HFFc6 (cell line): ENCODE measurements at places on chromosomes 2 and 18. TPM values are rescaled to one million over a fixed set of nuclear protein-coding genes. Genes with fewer than 3 reads are reported as not detected.
A peak's percentile ranks its signal among the peaks of the same experiment; 100 is the strongest.

REG3G gene
- not detected in 3 replicates for total RNA-seq

FNDC4 gene
- 2.9 to 5.5 TPM (median 3.3 TPM) in 3 replicates for total RNA-seq

OXER1 gene
- not detected in 3 replicates for total RNA-seq

C2orf72 gene
- not detected in 3 replicates for total RNA-seq

ZNF638 gene
- 59.6 and 63.0 TPM in 2 replicates for total RNA-seq

PDE1A gene
- 3.4 to 5.6 TPM (median 5.5 TPM) in 3 replicates for total RNA-seq

C1QL2 gene
- total RNA-seq, result not detected in 3 replicates

SEPTIN10 gene
- 102 to 127 TPM (median 104 TPM) in 3 replicates for total RNA-seq

BCL11A gene
- total RNA-seq, result 1.1 to 2.4 TPM (median 1.7 TPM) in 3 replicates

IL36G gene
- total RNA-seq, result not detected in 3 replicates

GAD1 gene
- 0.28 TPM in 1 of 3 replicates, not detected in the others for total RNA-seq

KCNG2 gene
- total RNA-seq, result not detected in 3 replicates

DNA sequence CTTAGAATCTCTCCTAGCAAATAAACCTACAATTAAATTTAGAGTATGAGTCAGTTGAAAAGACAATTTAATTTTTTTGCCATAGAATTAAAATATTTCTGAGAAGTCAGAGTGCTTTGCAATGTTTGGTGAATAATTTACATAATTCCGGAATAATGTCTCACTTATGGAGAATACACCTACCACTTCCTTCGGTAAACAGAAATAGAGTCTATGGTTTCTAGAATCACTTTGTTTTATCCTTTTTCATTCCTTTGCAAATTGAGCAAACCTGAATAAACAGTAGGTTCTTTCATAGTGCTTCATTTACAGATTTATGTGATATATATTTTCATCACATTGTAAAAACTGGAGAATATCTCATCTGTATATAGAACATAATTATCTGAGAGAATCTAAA, 211.7 kb downstream of the PMAIP1 start:
- no peak for DNase-seq

GRCh38 chr18:54173980-54174630, 50.4 kb downstream of the MBD2 start:
- no peak for DNase-seq

DNA sequence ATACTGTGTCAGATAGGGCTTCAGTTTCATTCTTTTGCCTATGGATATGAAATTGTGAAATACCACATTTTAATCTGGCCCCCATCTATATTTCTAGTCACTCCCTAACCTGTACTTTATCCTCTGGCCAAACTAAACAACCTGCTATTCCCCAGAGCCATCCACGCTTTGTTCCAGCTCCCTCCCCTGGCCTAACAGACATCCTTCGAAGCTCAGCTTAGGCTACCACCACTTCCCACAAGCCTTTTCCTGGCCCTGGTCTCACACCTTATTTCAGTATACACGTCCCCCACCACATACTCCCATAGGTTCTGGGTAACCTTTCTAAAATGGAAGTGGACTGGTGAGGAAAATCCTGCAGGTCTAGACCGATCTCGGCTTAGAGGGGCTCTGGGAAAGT, 55.4 kb downstream of the MAP4K3 start:
- DNase-seq, result no peak

DNA sequence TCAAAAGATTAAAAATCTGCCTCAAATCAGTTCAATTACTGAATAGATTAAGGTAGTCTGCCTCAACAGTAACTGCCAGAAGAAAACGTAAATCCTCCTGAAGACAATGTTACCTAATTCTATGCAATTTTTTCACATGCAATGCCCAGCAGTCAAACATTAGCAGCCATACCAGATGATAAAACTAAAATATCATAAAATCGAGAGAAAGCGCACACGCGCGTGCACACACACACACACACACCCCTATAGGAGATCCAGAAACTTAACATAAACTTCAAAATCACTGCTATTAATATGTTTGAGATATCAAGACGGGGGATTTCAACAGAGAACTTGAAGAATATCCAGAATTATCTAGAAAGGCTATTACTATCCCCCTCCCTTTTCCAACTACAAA, 32.9 kb downstream of the ROCK2 start:
- DNase-seq, result no peak

GRCh38 chr2:9284521-9285297, 78.1 kb downstream of the ASAP2 start:
- no peak for DNase-seq

- DNase-seq, result no peak
Measured at GRCh38 chr2:224146356-224147160, 107.5 kb upstream of the SERPINE2 start.

GRCh38 chr2:67619204-67619603, 222.1 kb downstream of the ETAA1 start:
- DNase-seq, result no peak

DNA sequence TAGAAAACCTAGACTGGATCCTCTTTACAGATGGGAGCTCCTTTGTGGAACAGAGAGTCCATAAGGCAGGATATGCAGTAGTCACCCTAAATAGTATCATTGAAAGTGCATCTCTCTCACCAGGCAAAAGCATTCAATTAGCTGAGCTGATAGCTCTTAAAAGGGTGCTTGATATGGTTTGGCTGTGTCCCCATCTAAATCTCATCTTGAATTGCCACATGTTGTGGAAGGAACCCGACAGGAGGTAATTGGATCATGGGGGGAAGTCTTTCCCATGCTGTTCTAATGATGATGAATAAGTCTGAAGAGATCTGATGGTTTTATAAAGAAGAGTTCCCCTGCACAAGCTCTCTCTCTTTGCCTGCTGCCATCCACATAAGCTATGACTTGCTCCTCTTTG, 96.2 kb upstream of the RMP24 start:
- DNase-seq, result no peak

DNA sequence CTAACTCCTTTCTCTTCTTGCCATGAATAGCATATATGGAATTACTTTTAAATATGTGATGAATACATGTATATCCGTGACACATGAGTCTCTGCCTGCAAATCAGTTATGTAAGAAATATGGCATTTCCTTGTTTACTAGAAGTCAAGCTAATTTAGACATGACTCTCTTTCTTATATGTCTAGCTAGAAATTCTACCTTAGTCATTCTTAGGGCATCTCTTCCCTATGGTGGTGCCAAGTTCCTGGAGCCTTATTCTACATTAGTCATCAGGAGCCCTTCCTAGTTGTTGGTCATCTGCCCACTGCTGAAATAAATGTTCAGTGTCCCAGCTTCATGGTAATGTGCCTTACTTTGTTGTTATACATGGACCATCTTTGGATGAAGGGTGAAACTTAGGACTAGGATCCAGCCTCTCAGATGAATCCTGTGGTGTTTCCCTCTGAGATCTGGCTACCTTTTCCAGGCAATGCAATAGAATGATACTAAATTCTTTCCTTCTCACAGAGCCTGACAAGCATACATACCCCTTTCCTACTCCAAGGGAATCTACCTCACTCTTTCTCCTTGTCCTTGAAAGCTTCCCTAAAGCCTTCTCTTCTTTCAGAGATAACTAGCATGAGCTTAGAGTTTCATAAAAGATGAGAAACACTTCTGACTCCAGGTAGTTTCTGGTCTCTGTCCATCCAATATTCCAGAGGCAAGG, 415.3 kb upstream of the VWC2L start:
- peak; percentile 95 for DNase-seq

- no peak for DNase-seq
Measured at GRCh38 chr2:83959266-83959665, 499.8 kb downstream of the SUCLG1 start.

DNA sequence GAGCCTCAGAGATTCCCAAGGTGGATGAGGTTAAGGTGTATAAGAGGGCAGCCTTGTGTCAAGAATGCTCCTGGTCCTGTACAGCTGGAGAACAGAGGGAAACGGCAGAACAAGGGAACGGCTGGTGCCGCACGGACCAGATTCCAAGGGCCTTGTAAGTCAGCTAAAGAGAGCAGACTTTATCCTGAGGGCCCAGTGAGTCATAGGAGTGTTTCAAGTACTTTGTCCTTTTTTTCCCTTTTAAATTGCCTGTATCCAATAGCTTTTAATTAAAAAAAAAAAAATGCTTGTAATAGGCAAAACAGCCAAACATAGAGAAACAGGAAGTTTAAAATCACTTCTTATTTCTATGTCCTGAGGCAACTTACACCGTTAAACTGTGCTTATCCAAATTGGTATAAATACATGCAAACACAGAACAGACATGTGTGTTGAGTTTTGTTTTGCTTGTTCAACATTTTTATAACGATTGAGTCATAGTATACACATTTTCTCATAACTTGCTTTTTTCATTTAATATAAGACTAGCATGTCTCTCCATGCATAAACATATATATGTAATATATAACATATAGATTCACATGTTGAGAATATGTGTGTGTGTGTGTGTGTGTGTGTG, 42.1 kb upstream of the EVA1A start:
- DNase-seq, result peak; percentile 92

DNA sequence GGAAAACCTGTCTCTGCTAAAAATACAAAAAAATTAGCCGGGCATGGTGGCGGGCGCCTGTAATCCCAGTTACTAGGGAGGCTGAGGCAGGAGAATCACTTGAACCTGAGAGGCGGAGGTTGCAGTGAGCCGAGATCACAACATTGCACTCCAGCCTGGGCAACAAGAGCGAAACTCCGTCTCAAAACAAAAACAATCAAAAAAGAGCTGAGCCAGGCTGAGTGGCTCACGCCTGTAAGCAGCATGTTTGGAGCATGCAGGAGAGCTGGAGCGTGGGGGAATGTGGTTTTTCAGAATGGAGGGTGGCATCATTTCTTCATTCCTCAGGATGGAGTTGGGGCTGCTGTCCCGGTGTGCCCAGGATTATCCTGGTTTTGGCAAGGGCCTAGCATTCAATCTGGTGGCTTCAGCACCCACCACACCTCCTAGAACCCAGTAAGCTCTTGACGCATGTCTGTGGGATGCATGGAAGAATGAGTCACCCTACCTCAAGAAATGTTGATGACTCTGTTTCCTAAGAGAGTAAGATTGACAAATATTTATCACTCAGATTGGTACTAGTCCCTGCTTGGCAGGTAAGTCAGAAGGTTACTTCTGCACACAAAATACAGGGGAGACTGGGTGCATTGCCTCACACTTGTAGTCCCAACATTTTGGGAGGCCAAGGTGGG, 90.2 kb upstream of the ODC1 start:
- DNase-seq, result peak; percentile 57

GRCh38 chr2:220043155-220043989, 415.9 kb downstream of the SLC4A3 start:
- DNase-seq, result peak; percentile 15

DNA sequence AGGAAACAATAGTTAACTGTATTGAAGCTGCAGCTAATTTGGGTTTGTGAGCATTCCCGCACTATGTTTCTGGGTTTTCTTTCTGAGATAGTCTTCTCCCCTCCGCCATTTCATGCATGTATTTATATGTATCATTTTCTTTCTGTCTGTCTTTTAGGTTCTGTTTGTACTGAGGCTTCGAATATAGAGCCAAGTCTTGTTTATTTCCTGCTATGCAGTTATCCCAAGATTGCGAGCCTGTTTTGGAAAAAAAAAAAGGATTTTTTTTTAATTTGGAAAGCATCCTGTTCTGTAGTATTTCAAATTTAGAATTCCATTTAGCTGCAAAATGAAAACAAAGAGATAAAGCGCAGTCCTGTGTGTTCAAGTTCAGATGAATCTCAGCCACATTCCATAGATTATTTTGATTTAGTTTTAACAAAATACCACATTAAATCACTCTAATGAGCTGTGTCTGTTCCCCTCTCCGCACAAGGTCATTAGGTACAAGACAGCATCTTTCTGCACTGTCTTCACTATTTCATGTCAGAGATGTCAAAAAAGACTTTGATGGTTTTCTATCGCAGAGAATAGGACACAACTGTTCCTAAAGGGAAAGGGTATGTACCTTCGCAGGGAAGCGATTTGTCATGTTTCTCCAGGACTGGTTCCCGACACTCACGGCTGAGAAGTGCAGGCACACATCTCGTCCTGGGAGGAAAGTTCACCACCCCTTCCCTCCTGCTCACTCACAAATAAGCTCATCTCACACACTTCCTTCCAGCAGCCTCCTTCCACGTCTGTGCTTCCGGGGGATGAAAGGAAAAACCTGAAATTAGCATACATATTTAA, 443.4 kb downstream of the ZNF516 start:
- DNase-seq, result no peak

GRCh38 chr2:108423502-108424251, 25.3 kb upstream of the GCC2 start:
- DNase-seq, result no peak

- peak; percentile 15 for DNase-seq
Measured at GRCh38 chr18:9742524-9743131, 34.5 kb downstream of the RAB31 start.

DNA sequence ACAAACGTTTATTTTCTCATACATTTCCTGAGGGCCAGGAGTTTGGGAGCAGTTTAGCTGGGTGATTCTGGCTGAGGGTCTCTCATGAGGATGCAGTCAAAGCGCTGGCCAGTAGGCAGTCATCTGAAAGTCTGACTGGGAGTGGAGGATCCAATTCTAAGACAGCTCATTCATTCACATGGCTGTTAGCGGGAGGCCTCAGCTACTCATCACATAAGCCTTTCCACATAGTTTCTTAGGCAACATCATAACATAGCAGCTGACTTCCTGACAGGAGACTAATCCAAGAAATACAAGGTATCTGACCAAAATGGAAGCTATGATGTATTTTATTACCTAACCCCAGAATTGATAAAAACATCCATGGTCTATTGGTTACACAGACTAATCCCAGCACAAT, 2.9 kb upstream of the MRPL44 start:
- peak; percentile 83 for DNase-seq

DNA sequence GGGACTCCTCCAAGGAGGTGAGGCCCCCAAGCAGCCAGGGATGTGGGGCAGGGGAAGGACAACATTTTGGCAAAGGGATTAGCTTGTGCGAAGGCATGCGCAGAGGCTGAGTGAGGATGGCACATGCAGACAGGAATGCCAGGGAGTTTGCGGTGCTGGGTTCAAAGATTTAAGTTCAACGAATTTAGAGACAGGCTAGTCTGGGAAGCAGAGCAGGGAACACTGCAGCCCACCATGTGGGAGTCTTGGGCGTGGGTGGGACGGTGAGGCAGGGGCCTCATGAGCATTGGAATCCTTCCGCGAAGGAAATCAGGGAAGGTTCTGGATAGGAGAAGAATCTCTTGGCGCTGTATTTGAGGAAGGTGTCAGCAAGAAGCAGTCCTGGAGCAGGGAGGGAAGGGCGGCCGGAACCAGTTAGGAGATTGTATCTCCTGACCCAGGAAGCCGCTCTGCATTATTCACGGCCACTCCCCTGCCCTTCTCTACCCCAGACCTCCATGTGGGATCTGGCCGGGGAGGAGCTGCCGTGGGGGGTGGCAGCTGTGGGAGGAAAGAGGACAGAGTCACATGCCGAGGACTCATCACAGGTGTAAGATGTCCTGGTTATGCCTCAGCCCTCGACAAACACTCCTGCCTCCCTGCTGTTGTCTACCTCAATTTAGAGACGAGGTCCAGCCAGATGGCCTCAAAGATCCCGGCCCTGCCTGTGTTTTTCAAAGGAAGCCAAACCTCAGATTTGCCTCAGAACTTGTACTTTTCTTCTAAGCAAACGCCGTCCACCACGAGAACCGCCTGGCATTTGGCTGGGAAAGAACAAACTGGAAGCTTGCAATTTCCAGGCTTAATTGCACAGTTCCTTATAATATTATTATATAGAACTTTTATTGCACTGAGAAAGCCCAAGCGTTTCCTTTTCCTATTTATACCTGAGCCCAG, 123.7 kb upstream of the SMAD2 start:
- DNase-seq, result no peak

- peak; percentile 22 for DNase-seq
Measured at GRCh38 chr18:62524440-62525200, 1.8 kb downstream of the ZCCHC2 start.

- no peak for DNase-seq
Measured at GRCh38 chr18:8319798-8320489, 289.3 kb upstream of the RAB12 start.
